Activated T-cell treated with anti-CD3 and anti-CD28 coated beads for 48 hours (primary cell): ENCODE measurements at places on chromosomes 12 and 14.

DNA sequence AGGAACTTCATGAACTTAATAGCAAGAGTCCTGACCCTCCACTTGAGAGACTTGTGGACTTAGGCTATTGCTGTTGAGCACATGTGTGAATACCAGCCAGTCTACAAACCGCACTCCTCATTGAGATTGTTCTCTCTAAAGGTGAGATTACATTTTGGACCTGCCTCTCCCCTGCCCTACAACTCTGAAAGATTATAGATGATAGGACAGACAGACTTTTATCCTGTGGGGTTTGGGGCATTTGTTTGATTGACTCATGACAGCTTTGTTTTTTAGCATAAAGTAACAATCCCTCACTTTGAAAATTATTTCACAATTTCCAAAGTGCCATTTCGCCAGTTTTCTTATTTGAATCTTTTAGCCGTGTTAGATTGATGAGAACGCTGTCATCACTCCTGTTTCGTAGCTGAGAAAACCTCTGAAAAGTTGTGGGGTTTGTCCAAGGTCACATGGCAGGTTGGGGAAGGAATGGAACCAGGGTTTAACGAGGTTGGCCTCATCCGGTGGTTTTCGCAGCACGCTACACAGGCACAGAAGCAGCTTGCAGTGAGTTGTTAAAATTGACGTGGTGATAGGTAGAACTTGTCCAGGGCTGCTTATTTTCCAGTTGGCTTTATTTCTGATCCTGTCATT lies 836 bp downstream of the EVL start:
- DNase-seq = peak; percentile 72

GRCh38 chr12:67649261-67649569 lies 670 bp downstream of the DYRK2 start:
- no peak for DNase-seq

DNA sequence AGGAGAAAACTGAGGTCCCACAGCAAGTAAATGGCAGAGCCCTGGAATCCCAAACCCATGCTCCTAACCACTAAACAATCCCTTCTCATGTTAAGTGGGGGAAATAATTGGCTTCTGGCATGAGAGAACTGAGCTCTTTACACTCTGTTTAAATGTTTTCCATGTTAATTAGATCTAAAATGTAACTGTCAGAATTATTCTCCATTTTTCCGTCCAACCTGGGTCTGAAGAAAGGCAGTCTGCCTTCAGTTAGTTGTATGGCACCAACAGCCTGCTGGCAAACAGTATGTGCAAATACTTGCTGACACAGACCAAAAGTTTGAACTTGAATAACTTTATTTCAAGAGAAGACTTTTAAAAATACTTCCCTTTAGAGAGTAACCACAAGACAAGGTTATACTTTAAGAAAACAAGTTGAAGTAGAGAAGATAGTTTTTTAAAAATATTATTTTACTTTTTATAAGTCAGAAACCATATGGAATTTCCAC lies 59.7 kb downstream of the E2F7 start:
- no peak for DNase-seq

DNA sequence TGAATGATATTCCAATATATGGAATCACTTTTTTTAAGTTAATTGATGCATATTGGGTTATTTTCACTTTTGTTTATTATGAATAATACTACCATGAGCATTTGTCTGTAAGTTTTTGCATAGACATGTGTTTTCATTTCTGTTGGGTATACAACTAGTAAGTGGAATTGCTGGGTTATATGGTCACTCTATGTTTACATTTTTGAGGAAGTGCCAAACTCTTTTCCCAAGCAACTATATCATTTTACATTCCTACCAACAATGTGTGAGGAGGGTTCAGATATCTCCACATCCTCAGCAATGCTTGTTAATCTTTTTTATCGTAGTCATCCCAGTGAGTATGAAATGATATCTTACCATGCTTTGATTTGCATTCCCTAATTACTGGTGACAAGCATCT lies 64.0 kb downstream of the MON2 start:
- no peak for DNase-seq

DNA sequence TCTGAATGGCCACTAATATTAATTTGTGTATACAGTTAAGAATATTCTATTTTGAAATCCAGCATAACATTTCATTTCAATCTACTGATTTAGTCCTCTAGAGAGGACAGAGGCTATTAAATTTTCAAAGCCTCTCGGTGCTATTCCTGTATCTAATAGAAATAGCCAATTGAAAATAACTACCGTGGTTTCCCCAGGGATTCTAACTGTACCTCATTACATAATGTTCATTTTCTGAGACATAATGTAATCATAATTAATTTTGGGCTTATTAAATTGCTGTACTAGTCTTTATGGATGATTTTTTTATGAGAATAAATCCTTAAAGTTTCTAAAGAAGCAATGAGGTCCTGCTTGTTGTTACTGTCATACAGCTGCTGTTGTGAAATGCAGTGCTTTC lies 38.6 kb upstream of the ACSS3 start:
- DNase-seq = no peak

DNA sequence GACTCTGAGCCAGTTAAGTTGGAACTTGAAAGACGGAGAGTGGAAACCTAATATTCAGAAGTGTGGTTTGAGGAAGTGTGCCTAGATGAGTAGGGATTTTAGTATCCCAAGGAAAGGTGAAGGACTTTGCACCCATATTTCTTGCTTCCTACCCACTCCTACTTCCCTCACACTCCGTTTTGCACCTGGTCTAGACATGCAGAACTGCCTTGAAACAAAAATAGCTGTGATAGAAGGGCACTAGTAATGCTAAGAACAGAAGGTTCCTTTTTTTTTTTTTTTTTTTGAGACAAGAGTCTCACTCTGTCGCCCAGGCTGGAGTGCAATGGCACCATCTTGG lies 732 bp upstream of the ARF3 start:
- DNase-seq = no peak

DNA sequence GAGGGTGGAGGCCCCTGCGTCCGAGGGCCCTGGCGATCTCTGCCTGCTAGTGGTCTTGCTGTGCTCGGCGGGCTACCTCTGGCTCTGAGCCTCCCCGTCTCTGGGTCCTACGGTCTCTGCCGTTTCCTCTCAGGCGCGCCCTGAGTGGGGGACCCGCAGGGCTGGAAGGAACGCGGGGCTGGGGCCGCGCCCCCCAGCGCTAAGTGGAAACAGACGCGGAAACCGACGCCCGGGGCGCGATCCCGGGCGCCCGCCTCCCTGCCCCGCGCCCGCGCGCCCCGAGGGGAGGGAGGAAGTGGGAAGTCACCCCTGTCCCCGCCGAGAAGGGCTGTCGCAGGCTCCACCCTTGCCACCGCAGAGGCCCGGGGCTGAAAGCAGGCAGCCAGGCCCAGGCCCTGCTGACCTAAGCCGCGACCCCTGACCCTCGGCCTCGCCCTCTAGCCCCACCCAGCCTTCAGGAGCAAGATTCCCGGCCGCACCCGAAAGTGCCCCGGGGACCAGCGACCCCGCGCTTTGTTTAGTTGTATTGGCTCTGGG lies 831 bp downstream of the CRIP1 start:
- DNase-seq = peak; percentile 52

- no peak for DNase-seq
Observed at GRCh38 chr12:86959766-86960458, 703.7 kb upstream of the MGAT4C start.

DNA sequence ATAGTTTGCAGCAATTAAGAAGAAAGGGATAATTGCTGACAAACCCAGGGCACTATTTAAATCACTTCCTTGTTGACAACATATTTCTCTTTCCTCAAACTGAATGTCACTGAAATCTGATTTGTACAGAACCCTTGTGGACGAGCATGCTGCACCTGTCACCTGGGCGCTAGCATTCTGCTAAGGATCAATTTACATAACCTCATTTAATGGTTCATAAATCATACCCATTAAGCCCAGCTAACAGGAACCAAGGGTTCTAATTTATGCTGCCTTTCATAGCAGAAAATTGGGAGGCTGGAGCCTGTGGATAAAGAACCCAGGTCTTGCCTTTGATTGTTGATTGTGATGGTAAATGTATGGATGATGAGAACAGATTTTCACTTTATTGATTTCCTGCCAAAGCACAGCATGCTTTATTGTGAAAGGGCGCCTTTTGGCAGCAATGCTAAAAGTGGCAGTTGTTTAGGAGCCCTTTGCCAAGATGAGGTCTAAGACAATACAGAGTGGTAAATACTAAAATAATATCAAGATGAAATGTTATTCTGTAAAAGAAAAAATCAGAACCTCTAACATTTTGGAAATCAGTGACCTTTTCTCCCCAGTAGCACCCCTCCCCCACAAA lies 95.4 kb downstream of the NKX2-1 start:
- no peak for DNase-seq

GRCh38 chr12:120235369-120236323 lies 29.9 kb downstream of the PXN start:
- DNase-seq = no peak

DNA sequence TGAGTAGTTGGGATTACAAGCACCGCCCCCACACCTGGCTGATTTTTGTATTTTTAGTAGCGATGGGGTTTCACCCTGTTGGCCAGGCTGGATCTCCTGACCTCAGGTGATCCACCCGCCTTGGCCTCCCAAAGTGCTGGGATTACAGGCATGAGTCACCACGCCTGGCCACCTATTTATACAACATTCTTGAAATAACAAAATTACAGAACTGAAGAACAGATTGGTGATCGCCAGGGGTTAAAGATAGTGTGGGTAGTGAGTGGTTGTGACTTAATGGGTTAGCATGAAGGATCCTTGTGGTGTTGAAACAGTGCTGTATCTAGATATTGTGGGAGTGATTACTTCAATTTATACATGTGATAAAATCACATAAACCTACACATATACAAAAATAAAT lies 7.4 kb downstream of the GLIPR1L1 start:
- DNase-seq = no peak

DNA sequence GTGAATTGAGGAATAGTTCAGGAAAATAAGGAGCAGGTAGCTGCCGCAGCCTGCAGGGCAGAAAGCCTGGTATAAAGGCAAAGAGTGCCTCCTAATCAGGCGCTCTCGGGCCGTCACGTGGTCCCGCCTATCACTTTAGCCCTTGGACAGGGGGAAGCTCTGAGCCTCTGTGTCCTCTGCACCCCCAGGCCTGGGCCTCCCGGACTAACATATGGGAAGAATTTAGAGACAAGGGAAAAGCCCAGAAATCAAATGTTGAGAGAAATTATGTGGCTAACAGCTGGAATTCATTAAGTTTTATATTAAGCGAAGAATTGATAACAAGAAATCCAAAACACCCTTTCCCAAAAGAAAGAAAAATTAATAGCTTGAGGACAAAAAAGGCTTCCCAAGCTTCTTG lies 417.7 kb downstream of the ATP23 start:
- DNase-seq = no peak

DNA sequence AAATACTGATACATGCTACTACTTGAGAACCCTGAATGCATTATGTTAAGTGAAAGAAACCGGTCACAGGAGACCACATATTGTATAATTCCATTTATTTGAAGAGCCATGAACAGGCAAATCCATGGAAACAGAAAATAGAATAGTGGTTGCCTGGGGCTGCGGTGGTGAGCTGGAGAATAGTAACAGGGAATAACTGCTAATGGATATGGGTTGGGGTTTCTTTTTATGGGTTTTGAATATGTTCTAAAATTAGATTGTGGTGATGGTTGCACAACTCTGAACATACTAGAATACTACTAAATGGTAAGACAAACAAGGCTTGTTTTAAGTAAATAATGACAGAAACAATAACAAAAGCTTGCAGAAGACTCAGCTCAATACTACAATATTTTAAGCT lies 293.0 kb downstream of the BTG1 start:
- DNase-seq = no peak

DNA sequence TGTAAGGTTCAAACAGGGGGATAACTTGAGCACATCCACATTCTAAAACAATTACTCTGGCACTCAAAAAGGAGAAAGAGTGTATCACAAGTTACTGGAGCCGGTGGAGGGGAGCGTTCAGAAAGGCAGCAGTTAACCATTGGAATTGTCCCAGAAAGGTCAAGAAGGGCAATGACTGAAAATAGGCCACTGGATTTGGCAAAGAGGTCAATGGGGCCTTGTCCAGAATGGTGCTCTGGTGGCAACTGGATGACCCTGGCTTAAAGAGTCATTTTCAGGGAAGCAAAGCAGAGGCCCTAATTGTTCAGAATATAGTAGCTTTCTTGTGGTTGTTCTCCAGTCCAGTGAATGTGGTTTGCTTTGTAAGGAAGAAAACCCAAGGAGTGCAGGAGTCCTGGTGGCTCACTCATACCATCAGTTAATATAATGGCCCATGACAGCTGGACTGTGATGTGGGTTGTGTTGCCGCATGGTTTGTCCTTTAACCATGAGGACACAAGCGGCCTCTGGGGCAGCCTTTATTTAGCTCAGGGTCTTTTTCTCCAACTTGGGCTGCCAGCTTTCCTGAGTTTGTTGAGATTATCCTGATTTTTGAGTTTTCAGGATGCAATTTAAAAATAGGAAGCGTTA lies 142.8 kb upstream of the PELI2 start:
- DNase-seq = no peak

DNA sequence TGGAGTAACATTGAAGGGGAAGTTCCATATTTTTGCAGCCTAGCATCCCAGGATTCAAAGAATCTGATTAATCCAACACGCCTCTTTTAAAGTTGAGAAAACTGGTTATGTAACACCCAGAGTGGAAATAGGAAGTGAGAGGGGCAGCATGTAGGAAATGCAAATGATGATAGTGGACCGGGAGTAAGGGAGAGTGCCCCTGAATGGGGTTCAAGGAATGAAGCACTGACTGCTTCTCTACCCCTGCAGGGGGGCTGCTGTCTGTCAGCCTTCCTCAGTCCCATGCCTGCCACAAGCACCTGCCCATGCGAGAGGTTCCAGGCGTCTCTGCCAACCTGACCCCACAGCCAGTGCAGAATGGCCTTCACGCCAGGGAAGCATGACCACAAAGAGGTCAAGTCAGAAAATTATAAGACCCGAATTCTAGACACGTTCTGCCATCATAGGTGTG lies 126.5 kb upstream of the CCND2 start:
- no peak for DNase-seq

GRCh38 chr12:124601706-124602105 lies 34.3 kb upstream of the NCOR2 start:
- DNase-seq = no peak
